Kidney tubule cell (primary cell): ENCODE measurements at places on chromosomes 4 and X.
A peak's percentile ranks its signal among the peaks of the same experiment; 100 is the strongest.

DNA sequence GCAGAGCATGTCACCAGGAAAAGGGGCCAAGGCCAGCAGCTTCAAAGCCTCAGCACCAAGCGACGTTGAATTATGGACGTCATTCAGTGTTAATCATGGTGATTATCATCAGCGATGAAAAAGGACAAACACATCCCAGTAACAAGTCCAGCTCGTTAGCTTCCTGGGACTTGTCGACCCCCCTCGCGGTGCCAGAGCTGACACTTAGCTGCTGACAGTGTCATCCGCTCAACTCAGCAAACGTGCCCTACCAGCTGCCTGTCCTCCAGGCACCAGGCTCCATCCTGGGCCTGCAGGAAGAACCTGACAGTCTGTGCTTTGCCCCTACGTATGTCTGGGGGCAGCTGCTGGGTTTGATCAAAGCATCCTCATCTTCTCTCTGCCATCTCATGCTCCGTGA lies 137.0 kb upstream of the PSAPL1 start:
- DNase-seq: no peak

DNA sequence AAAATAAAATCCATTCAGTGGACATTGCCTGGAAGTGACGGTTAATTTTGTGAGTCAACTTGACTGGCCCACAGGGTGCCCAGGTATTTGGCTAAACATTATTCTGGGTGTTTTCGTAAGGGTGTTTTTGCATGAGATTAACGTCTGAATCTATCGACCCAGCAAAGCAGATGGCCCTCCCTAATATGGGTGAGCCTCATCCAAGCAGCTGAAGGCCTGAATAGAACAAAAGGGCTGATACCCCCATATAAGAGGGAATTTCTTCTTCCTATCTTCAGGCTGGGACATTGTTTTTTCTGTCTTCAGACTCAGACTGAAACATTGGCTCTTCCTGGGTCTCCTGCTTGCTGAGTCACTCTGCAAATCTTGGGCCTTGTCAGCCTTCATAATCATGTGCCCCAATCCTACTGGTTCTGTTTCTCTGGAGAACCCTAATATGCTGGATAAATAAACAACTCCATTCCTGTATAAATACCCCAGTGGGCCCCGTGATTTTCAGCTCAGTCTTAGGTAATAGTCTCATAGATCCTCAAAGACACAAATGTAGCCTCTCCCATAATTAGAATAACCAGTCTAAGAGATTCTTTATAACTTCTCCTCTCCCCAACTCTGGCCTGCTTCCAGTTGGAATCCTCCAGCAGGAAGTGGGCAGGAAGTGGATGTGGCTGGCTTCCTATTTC lies 33.1 kb upstream of the DDX3X start:
- DNase-seq: peak; percentile 46

- DNase-seq: no peak
Measured at GRCh38 chr4:732486-732885, 26.9 kb downstream of the PCGF3 start.

GRCh38 chr4:157739242-157739641 lies 433.6 kb downstream of the GASK1B start:
- DNase-seq: peak; percentile 45

- no peak for DNase-seq
Measured at GRCh38 chrX:55488006-55488592, 1.5 kb downstream of the USP51 start.

DNA sequence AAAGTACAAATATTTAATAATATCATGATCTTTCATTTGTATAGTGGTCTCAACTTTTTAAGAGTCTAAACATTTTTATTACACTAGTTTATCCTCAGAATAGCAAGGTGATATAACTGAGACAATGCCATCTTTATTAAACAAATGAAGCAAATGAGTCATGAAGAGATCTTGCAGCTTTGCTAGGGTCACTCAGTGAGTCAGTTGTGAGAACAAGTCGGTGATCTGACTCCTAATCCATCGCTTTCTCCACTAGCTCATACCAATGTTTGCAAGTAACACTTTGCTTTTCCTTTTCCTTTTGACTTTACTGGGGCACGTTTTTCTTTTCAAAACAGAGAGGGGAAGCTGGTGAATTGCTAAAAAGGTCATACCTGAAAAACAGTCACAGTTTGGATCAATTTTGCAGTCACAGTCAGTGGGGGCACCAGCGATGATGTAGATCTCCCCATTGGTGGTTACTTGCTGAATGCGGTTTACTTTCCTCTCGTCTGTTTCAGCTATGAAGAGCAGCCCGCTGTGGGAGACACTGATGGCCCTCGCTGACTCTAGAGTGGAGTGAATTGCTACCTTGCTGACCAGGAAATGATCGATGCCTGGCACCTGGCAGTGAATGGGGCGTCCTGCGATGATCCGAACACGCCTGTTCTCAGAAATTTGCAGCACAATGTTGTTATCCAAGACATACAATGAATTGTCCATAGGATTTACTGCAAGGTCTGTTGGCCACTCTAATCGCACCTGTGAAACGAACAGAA lies 75.7 kb downstream of the SH2D1A start:
- peak; percentile 50 for DNase-seq

GRCh38 chr4:185625503-185625902 lies 90.2 kb upstream of the PDLIM3 start:
- no peak for DNase-seq

DNA sequence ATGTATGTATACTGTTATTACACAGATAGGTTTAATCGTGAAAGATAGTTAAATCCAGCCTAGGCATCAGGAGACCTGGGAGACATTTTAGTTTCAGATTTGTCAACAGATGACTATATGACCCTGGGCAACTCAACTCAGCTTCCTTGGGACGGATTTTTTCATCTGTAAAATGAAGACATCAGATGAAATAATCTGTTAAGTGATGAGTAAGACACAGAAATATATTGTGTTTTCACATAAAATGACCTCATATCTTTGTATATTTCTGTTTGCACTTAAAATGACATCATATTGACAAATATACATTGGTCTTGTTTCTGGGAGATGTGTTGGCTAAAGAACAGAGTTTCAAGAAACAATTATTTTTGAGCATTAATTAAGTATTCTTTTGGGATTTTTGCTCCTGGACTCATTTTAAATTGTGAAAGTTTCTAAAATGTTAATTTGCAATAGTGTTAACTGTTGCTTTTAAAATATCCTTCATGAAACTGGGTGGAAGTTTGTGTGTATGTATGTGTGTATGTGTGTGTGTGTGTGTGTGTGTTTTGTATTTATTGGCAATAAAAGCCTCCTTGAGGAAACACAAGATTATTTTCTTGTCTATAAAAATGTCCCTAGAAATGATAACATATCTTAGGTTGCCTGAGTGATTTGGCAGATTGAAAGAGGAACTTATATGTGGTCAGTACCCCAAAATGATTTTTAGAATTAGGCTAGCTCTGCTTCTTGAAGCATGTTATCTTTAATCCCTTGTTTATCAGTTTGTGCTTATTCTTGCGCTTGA lies 29.1 kb upstream of the MMAA start:
- no peak for DNase-seq

GRCh38 chr4:129218897-129219296 lies 122.9 kb downstream of the C4orf33 start:
- DNase-seq: no peak

DNA sequence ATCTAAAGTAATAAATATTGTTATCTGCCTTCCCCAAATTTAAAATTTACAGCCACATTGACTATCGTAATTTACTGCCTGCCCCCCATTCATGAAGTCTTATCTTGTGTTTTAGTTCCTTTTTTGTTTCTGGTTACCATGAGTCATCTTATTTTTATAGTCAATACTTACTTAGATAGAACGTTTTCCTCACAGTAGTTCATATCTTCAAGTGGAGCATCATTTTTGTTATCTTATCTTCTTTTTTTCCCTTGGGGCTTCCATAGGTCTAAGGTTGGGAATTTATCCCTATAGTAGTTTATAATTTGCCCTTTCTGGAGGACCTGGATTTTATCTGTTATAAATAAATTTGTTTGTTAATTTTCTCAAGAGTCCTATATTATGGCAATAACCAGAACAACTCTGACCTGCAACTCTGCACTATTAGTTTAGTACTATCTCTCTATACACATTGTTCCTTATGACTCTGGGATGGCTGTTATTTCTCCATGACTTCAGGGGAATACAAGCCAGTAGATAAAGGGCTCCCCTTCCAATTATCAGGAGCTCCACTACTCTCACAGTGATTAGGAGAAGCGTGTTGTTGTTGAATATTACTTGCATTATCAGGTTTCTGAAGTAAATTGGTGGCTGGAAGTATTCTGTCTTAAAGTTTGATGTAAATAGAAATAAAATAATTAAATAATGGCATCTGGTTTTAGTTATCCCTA lies 330.6 kb downstream of the GALNTL6 start:
- DNase-seq: no peak

- DNase-seq: no peak
Measured at GRCh38 chrX:20519826-20520225, 253.1 kb upstream of the RPS6KA3 start.
